Iris pigment epithelial cell (primary cell): ENCODE measurements at places on chromosomes 2 and 18.

DNA sequence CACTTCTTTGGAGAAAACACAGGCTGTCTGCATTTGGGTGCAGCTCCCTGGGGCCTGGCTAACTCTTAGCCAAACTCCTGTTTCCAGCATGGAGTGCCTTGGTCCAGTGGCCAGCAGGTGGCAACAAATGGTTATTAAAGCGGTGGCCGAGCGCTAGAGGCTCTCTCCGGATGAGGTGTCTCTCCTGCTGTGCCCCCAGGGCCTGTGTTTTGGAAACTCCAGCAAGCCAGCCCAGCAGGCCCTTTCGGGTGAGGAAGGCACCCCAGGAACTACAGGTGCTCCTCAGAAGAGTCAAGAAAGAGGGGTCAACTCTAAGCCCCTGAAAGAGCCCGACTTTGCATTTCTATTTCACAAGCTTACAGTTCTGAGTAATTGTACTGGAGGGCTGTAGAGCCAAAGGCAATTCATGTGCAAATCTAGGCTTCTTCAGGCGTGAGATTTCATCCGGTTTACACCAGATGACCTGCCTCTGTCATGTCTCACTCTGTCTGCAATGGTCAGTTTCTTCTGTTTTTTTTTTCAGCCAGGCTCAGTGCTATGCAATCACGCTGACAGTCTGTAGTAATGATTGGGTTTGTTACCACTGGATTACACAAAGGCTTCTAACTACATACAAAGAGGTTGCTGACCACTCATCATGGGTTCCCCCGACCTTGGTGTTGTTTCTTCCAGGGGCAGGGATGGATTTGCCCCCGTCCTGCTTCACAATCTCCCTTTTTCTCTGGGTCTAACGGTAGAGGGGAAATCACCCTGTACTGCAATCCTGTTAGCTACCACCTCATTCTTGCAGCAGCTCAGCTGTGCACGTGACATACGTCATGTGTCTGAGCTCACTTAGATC is 7.6 kb upstream of the CHRNA1 start:
- DNase-seq = peak; percentile 85

DNA sequence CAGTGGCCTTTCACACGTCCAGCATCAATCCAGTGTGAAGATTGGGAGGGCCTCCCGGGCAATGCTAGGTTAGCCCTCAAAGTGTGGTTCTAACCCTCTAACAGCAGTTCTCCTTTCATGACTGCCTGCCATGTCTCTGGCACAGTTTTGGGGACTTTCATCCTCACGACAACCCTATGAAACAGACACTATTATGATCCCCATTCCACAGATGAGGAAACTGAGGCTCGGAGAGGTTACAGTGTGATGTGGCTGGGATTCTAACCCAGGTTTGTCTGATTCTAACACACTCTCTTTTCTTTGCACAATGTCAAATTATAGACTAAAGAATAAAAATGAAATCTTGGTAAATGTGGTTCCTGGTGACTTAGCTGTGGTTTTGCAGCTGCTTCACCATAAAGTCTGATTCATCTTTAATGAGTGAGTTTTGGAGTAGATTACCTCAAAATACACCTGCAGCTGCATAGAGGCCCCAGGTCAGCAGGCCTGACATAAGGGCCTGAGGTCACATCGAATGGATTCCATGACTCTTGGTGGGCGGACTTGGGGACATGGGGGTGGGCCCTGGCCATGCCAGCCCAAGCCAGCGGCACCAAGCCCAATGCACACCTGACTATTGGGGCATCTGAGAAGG is 214.4 kb downstream of the GLI2 start:
- no peak for DNase-seq

DNA sequence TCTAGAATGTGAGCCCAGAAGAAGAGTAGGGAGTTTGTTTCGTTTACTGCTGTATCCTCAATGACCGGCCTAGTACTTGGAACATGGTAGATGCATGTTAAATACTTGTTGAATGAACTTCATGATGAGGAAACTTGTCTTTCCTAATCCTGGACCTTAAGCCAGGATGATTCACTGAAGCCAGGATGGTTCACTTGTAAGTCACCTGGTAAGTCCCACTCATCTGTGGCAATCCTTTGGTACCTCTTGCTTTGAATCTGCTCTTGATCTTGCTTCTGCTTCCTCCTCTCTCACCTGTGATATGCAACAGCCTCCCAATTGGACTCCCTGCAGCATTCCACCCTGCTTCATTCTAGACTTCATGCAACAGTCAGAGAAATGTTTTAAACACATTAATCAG is 43.6 kb downstream of the QPCT start:
- peak; percentile 97 for DNase-seq

DNA sequence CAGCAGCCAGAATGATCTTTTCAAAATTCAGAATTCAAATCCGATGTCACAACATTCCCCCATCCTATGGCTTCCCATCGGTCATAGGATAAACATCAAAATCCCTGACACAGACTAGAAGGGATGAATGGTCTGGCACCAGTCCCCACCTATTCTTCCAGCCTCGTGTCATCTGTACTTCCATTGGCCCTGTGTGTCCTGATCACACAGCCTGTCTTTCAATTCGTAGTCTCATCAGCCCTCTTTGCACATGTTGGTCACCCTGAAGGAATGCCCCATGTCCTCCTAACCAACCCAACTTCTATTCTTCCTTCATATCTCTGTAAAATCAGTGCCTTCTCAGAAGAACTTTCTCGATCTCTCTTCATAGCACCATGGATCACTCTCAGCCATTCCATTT is 157.2 kb downstream of the NEB start:
- no peak for DNase-seq

DNA sequence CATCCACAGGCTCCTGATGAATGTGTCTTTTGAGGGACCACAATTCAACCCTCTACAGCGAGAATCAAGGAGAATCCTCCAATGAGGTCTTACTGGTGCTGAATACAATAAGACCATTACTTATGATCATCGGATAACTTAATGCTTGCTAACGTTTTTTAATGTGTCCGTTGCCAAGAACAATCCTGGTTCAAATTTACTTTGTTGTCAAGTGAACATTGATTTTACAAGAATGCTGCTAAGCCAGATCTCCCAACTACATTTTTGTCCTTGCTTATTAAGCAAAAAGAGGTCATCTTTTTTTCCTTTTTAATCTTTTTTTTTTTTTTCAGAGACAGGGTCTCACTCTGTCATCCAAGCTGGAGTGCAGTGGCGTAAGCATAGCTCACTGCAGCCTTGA is 93.7 kb downstream of the THNSL2 start:
- DNase-seq = no peak

DNA sequence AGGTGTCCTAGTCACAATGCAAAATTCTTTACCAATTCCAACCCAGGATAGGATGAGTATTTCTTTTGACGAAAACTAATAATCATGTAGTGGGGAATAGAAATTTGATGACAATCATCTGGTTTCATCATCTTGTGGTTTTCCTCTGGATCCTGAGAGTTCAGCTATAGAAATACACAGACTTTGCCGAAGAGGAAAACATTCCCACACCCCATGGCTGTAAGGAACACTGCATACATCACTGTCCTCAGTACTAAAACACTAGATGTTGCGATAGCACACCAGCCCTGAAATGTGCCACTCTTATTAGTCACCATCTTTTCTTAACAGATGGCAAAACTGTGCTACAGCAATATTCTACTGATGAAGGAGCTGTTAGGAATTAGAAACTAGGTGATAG is 29.4 kb downstream of the CERKL start:
- peak; percentile 47 for DNase-seq
